ENCODE measurements at places on chromosomes 11 and 22.

DNA sequence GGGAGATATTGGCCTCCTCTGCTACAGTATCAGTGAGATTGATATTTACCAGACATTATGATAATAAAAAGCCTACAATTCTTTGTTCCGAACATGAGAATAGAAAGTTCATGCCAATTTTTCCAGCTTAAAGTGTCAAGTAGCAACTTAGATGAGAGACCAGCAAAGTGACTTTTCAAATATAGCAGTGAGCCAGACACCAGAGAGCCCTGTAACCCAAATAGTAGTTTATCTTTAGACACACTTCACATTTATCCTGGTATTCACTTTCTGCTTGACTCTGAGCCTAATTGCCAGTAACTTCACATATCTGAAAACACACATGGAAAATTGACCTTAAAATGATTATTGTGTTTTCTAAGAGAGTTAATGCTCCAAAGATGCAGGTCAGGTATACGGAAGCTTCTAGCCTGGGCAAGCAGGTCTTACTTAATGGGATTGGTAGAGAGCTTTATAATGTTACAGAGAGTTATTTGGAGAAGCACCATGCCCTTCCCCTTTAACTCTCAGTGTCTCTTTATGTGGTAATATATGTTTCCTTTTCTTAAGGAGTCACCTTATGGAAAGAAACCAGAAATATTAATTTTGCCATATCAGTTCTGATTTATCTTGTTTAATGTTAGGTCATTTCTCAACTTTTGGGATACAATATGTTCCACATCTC is 852.3 kb upstream of the CHORDC1 start:
- no peak for DNase-seq

- no peak for DNase-seq
These were observed 21.8 kb downstream of the CLMP start for GRCh38 chr11:123173040-123173855.

GRCh38 chr22:24053481-24054226 is 42.5 kb downstream of the CABIN1 start:
- DNase-seq = no peak

DNA sequence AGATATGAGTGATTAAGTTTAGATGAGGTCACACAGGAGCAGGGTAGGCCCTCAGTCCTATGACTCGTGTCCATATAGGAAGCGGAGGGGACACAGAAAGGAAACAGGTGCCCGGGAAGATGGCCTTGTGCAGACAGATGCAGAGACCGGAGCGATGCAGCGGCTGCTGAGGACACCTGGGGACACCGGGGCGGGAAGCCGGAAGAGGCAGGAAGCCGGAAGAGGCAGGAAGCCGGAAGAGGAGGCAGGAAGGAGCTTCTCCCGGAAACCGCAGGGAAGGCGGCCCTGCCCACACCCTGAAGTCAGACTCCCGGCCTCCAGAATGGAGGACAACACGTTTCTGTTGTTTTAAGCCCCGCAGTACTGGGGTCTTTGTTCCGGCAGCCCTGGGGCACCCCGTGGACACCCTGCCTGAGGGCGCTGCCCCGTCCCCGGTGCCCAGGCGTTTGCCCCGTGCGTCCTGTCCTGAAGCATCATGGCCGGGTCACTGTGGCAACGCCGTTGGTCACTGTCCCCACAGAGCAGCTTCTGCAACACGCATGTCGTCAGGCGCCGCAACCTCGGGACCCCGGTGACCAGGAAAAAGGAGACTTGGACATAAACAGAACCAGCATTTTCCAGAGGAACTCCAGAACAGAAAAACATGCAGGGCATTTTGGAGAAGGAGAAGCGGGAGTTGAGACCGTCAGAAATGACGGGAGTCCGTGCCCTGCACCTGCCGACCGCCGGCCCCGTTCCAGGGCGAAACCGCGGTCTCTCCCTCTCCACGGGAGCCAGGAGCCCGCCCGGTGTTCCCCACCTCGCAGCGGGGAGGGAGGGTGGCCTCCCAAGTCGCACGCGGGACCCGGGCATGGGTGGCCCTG is 103.4 kb downstream of the BRD1 start:
- no peak for DNase-seq

- no peak for DNase-seq
These were observed 55.9 kb downstream of the KCNC1 start for GRCh38 chr11:17790453-17790852.

- no peak for DNase-seq
These were observed 2.2 kb downstream of the PLA2G3 start for GRCh38 chr22:31138126-31138525.

- DNase-seq = no peak
These were observed 32.1 kb downstream of the HSD17B12 start for GRCh38 chr11:43712676-43713075.

DNA sequence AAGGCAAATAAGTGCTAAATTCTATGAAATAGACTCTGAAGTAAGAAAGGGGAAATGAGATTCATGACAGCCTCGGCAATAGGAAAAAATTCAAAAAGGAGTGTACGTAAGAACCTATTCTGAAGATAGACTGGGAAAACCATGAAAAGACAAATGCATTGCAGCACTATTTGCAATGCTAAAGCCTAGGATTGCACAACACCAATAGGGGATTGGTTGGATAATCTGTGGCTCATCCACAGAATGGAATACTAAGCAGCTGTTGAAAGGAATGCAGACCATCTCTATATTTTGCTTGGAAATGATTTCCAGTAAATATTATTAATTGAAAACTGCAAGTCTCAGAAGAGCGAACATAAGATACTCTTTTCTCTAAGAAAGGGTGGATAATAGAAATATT is 91.7 kb upstream of the CLMP start:
- DNase-seq = no peak

GRCh38 chr11:70606248-70606950 is 208.1 kb downstream of the CTTN start:
- no peak for DNase-seq

DNA sequence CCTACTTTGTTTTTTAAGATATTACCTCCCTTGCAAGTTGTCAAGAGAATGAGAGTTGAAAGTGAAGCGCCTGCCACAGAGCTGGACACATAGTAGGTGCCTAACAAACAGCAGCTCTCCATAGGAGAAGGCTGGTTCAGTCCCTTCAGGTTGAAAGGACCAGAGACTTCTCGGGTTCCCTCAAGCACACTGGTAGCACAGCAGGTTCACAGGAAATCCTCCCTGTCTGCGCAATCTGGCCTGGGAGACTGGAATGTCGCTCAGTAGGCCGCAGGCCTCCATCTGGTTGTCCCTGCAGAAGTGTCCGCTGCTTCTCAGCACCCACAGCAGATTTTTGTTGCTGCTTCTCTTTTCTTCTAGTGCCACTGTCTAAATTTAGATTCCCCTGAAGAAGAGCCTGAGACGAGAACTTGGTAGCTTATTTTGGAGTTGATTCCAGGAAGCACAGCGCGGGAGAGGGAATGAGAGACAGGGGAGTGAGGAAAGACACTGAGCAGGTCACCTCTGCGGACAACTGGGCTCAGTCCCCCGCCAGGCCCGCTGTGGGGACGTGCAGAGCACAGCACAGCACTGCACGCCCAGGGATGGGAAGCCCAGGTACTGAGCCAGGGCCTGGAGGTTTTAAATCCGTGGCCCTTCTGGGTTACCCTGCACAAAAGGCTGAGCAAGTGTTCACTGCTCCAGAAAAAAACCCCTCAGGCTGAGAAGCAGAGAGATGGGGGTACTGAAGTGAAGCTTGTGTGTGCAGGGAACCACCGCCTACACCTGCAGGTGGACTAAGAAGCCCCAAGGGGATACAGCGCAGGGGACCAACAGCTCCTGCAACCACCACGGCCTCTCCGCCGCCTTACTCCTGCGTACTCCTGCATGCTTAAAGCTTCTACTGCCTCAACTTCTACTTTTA is 31.6 kb downstream of the RBX1 start:
- no peak for DNase-seq

- DNase-seq = no peak
These were observed 571 bp downstream of the CCDC15 start for GRCh38 chr11:124954590-124954955.

- DNase-seq = no peak
These were observed 232.0 kb downstream of the CEP164 start for GRCh38 chr11:117559698-117560097.

GRCh38 chr11:100687630-100688395 is 725 bp downstream of the ARHGAP42 start:
- no peak for DNase-seq

DNA sequence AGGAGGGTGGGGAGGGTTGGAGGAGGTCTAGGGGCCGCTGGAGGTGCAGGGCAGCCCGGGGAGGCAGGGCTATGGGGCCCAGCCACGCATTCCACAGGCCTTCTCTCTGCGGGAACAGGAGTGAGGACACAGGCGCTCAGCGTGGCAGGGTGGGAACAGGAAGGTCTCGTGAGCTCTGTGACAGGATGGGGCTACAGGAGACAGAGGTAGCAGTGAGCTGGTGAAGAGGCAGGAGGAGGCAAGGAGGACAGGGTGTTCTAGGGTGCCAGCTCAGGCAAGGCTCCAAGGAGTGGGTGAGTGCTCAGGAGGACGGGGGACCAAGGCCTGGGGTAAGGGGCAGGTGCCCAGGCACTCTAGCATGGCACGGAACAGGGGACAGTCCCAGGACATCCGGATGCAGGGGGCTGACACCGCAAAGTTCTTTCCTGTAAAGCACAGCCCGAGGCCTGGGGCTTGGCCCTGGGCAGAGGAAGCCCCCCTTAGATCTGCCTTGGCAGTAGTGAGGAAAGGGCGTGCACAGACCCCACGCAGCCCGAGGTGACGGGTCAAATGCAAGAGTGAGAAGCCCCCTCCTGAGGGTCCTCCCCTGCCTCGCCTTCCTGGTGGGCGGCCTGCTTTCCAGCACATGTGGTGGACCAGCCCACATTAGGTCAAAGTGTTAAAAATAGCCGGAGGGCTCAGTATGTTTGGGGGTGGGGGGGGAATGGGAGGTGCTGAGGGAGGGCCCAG is 4.7 kb upstream of the NEAT1 start:
- DNase-seq = no peak

Measured in activated naive CD4-positive, alpha-beta T cell (primary cell).